Tibial artery (tissue), 4 donors: ENCODE measurements at places on chromosomes 12 and 14.

DNA sequence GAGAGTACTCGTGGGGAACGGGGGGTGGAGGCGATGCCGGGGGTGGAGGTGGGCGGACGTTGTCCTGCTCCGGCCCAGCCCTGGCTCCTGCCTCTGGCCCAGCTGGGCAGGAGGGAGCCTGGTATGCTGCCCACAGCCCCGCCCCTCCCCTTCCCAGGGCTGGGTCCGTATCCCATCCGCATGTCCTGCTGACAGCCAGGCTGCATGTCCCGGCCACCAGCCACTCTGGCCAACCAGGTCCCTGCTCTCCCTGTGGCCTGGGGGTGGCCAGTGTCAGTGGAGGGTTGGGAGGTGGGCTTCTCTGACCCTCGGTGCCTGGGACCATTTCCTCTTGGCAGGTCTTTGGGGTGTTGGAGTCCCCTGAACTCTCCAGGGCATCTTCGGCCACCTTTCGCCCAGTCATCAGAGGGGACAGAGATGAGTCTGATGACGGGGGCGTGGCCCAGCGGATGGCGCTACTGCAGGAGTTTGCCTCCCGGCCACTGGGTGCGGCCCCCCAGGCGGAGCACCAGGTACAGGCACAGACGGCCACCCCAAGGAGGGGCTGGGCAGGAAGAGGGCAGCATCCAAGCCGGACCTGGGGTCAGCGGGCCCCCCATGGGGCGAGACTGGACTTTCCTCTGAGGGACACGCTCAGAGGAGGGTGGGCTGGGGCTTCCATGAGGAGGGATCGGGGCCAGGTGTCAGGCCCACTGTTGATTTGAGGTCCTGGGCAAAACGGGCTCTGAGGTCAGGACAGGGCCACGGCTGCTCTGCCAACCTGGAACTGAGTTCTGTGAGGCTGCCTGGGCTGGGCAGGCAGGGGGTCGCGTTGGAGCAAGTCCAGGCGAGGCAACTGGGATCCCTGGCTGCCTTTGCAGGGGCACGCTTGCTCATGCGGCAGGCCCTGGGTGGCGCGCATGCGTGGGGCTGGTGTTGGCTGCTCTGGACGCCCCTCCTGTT lies 20.2 kb downstream of the CEP170B start:
- no peak for DNase-seq

GRCh38 chr12:121232977-121233627 lies 23.2 kb downstream of the P2RX4 start:
- no peak for DNase-seq

DNA sequence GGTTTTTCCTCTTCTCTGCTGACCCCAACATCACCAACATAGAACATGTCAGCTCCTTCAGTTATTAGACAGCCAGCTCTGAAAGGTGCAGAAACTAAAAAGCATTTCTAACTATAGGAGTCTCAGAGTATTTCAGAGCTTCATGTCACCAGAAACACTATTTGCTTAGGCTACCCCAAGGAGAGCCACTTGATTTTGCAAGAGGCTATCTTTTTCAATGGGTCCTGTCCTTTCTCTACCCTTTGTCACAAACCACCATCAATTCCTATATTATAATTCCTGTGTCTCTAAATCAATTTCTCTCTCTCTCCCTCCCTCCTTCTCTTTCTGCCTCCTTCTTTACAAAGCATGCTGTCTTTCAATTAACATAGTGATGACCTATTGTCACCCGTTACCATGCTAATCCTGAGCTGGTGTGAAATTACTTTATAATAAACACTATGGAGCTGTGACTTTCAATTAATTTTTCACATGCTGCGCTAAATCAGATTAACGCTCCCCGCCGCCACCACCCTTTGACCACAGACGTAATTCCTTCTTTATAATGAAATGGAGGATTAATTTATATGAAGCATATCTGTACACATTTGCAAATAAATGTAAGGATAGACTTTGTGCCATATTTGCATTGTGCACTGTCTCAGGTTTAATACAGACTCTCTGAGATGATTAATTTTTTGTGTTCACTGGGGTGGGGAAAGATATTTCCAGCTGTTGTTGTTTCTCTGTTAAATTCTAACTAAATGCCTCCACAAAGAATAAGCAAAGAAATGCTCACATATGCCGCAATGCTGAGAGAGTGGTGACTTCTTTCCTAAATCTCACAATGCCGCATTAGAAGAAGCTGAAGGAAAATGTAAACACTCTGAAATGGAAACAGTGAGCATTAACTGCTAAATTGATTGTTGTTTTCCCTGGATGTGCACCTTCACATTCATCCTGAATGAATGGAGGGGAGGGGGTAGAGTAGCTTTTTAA lies 418.6 kb downstream of the PDZRN4 start:
- DNase-seq = no peak

GRCh38 chr14:44928793-44929192 lies 33.0 kb downstream of the KLHL28 start:
- DNase-seq = no peak

- no peak for DNase-seq
Measured at GRCh38 chr12:55823419-55823818, 5.6 kb downstream of the ORMDL2 start.

- DNase-seq = no peak
Measured at GRCh38 chr14:51202914-51203665, 37.0 kb upstream of the TMX1 start.

- DNase-seq = no peak
Measured at GRCh38 chr12:32476446-32476845, 77.1 kb downstream of the FGD4 start.

GRCh38 chr12:69415471-69416275 lies 54.5 kb upstream of the FRS2 start:
- DNase-seq = peak; percentile 65

DNA sequence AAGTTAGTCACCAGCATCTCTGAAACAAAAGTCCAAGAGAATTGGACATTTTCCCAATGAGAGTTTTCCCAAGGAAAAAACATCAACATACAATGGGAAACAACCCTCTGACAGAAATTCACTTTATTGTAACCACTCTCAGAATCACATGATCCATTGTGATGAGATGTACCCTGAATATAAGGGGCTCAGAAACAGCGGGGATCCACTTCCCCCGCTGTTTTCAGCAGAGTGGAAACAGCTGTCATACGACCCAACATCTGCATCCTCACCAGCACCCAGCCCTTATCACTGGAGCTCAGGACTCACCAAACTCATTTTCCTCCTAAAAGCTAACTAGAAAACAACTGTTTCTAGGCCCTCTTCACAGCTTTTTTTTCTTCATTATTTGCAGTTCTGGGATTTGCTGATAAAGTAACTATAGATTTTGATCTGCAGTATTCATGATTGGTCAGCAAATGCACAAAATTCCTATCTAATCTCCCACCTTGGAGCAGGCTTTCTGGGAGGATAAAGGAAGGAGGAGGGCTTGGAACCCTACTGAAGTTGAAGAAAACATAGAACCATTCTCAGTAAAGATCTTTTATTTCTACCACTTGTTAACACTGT lies 31.3 kb downstream of the CORO1C start:
- no peak for DNase-seq

- DNase-seq = no peak
Measured at GRCh38 chr12:64530566-64530965, 78.6 kb downstream of the TBK1 start.

DNA sequence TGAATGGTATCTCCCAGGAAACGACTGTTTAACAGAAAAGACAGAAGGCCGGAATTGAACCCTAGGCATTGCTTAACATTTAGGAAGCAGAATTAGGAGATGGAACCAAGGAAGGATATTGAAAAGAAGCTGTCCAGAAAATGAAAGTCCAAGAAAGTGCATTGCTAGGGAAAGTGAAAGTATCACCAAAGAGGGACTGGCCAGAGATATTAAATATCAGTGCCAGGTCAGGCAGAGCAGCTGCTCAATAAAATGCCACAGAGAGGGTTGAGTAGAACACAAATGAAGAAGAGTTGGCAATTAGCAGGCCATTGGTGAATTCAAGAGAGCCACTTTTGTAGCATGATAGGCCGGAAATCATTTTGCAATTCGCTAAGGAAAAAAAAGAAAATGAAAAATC lies 101.6 kb downstream of the CFAP54 start:
- no peak for DNase-seq

DNA sequence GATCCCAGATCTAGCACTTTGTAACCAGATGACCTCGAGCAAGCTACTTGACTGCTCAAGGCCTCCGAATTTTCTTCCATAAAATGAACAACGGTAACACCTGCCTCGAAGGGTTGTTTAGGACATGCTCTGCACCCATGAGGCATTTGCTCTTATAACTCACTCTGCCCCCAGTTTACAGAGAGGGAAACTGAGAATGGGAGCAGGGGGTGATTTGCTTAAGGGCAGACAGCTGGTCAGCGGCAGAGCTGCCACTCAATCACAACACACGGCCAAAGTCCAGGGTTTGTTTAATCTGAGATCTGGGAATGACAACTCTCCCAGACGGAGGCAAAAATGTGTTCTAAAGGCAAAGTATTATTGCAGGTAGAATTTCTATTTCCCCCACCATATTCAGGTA lies 156.3 kb downstream of the RIMBP2 start:
- DNase-seq = no peak

GRCh38 chr12:93300611-93301021 lies 77.1 kb upstream of the NUDT4 start:
- DNase-seq = no peak

- DNase-seq = no peak
Measured at GRCh38 chr12:38480594-38480993, 164.0 kb downstream of the ALG10B start.

DNA sequence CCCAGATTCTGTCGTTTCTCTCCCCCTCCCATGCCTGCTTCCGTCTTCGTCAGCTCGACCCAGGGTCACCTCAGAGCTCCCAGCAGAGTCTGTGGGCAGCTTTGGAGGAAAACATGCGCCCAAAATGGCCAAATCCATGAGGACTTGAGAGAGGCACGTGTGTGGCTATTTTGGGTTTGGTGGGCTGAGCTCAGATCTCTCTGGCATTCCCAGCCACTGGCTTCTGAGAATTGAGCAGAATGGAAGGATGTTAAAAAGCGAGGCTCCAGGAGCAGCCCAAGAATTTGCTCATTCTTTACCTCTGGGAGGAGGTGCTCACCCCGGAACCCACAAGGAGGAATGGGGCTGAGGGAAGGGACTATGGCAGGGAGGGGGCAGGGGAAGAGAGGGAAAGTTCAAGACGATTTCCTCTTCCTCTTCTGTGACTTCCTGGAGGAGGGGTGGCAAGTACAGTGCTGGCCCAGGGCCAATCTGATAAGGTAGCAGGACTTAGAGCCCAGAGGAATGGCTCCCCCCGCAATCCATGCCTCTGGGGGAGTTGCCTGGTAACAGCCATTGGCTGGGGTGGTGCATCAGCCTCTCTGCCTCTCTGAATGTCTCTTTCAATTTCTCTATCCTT lies 20.1 kb downstream of the TSPAN9 start:
- peak; percentile 95 for DNase-seq

DNA sequence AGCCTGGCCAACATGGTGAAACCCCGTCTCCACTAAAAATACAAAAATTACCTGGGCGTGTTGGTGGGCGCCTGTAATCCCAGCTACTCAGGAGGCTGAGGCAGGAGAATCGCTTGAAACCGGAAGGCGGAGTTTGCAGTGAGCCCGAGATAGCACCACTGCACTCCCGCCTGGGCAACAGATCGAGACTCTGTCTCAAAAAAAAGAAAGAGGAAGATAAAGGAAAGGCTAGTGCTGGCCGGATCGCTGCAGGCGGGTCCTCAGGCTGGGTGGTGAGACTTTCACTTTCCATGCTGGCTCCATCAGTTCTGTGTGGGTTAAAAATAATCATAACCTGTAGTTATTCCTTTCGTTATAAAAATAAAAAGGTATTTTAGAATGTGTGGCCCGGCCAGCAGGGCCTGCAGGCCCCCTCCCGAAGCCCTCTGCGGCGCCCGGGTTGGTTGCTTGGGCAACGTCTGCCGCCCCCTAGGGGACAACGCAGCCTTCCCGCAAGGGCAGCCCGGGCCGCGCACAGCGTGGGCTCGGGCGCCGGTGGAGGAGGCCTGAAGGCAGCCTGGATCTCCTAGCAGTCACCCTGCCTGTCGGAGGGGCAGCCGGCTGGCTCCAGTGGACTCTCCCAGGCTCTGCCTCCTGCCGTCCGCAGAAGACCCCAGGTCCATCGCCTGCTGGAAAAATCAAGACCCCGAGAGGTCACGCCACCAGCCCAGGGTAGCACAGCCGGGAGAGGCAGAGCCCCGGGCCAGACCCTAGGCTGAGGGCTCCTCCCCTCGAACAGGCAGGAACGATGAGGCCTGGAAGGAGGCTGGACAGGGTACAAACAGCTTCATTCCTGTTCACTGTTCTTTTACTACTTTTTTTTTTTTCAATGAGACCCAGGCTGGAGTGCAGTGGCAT lies 5.0 kb upstream of the SLC25A47 start:
- peak; percentile 64 for DNase-seq

DNA sequence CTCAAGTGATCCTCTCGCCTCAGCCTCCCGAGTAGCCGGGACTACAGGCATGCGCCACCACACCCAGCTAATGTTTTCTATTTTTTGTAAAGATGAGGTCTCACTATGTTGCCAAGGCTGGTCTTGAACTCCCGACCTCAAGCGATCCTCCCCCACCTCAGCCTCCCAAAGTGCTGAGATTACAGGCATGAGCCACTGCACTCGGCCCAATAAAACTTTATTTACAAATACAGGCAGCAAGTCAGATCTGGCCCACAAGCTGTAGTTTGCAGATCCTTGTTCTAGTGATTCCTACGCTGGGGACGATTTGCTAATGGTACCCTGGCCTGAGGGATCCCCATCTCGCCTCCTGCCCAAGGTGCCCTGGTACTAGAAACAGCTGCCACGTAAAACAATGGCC lies 74.6 kb downstream of the CCDC88C start:
- DNase-seq = no peak

- no peak for DNase-seq
Measured at GRCh38 chr12:101552277-101552676, 42.5 kb upstream of the MYBPC1 start.

DNA sequence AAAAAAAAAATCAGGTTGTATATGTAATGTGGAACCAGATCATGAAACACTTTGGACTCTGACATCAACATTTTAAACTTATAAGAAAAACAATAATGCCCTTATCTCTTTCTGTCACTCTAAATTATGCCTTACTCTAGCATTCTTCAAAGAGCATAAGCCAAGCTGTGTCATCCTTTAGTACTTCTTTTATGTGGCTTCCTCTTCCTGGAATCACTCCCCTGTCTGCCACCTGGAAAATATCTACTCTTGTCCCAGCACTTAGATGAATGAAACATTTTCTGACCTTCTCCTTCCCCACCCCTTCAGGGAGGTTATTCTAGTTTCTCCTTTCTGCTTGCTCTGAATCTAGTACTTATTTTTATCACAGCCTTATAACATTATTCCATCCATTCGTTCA lies 101.2 kb downstream of the CNTN1 start:
- no peak for DNase-seq

- DNase-seq = no peak
Measured at GRCh38 chr12:1926251-1926657, 7.8 kb upstream of the CACNA2D4 start.

DNA sequence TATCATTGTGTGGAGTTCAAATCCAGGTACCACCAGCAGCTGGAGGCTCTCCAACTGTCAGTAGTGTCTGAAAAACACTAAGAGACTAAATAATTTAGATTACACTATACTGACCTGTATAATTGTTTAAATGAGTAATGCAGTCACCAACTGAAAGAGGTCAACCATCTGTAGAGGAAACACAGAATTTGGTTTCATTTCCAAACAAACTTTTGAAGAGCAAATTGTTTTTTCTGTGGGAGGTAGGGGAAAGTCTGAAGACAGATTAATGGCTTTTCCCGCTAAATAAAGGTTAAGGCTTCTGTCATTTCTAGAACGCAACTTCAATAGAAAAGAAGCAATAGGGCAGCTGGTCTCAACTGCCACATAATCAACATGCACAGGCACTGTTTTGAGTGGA lies 462.6 kb downstream of the PRKD1 start:
- DNase-seq = no peak
